ENCODE measurements at places on chromosomes 13 and 19.
A peak's percentile ranks its signal among the peaks of the same experiment; 100 is the strongest.

GRCh38 chr19:15702534-15702930 lies 25.3 kb upstream of the OR10H2 start:
- no peak for DNase-seq

DNA sequence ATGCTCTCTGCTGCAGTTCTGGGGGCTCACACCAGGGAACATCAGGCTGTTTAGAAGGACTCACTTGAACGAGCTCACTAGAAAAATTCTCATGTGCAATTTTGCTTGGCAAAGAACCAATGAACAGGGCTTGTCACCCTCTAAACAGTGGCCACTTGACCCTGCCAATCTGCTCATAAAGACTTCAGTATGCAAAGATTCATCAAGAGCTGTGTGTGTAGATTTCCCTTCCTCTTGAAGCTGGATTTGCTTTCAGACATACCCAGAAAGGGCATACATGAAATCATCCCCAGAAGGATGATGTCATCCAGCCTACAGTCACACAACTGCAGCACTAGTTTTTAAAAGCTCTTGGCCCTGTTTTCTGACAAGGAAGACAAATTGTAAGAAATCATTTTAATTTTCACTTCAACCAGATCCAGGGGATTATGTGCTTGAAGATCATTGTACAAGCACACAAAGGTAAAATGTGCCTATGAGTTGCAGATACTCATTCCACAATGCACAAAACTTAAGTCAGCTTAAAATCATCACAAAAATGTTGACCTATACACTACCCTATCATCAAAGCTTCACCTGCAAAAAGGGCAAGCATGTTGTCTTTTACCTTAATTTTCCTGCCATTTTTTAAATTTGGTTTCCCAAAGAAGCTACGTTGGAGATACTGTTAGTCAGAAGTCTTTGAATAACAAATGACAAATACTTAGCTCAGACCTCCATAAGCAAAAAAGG lies 5.2 kb upstream of the STK24 start:
- DNase-seq = no peak

DNA sequence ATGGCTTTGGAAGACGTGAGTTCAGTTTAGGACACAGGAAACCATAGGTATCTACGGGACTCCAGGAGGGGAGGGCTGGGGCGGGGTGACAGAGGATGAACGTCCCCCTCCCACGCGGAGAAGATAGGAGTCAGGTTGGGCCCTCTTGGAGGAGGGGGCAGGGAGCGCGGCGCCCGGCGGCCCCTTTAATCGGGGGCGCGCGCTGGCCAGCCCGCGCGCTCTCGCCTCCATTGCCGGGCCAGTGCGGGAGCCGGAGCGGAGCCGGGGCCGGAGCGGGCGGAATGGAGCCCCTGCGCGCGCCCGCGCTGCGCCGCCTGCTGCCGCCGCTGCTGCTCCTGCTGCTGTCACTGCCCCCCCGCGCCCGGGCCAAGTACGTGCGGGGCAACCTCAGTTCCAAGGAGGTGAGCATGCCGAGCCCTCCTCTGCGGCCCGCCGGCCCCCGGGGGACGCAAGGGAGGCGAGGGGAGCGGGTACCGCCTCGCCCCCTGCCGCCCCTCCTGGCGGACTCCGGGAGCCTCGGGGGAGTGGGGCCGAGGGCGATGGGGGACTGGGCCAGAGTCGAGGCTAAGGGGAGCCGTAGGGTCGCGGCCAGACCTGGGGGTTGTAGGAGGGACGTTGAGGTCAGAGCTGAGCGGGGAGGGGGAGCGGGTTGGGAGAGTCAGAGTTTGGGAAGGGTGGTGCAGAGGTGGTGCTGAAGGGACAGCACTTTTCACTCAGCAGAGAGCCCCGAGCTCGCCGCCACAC lies at the start of gene TMEM145:
TMEM145 (plus strand) TSS at position 214 of the 744 bp plus-strand sequence; CDS start at position 282, 68 bp downstream.
- DNase-seq = peak; percentile 13

- DNase-seq = peak; percentile 71
Measured at GRCh38 chr13:32314271-32315237, 609 bp downstream of the ZAR1L start.

GRCh38 chr19:35544110-35544802 lies 1.2 kb upstream of the TMEM147 start:
- no peak for DNase-seq

- no peak for DNase-seq
Measured at GRCh38 chr19:39145180-39145953, 19.8 kb downstream of the PAK4 start.

GRCh38 chr13:103100830-103101229 lies 34.6 kb upstream of the SLC10A2 start:
- no peak for DNase-seq

DNA sequence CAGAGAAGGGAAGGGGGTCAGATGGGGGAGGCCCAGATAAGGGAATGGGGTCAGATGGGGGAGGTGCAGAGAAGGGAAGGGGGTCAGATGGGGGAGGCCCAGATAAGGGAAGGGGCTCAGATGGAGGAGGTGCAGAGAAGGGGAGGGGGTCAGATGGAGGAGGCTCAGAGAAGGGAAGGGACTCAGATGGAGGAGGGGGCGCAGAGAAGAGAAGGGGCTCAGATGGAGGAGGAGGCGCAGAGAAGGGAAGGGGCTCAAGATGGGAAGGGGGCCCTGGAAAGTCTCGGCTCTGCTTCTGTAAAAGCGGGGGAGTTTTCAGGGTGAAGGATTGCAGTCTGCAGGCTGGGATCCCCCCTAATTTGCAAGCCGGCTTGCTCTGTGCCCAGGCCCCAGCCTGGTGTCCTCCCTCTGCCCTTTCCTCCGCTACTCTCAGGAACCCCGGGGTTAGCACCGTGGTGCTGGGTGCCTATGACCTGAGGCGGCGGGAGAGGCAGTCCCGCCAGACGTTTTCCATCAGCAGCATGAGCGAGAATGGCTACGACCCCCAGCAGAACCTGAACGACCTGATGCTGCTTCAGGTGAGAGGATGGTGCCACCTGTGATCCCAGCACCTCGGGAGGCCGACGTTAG lies 1.6 kb downstream of the AZU1 start:
- no peak for DNase-seq

- no peak for DNase-seq
Measured at GRCh38 chr13:67100730-67101129, 129.4 kb downstream of the PCDH9 start.

DNA sequence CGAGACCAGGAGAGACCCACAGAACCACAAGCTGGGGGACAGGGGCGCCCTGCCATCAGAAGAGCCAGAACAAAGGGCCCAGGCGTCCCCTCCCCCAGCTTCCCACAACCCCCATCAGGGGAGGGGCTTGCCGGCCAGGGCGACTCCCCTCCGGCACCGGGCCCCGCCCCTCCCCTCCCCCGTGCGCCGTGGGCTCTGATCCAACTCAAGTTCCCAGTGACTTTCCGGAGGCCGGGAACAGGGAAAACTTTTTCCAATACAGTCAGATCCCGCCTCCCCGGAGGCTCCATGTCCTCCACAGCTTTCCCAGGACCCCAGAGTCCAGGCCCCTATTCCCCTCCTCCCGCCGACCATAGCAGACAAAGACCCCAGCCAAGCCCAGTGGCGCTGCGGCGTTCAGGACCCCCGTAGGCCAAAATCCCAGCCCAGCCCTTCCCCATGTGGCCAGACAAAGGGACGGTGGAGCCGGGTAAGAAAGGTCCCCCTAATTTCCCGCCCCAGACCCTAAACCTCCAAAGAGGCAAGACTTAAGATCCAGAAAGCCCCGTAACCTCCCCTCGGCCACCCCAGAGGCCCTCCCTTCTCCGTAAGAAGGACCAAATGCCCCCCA lies 673 bp downstream of the TEAD2 start:
- no peak for DNase-seq

DNA sequence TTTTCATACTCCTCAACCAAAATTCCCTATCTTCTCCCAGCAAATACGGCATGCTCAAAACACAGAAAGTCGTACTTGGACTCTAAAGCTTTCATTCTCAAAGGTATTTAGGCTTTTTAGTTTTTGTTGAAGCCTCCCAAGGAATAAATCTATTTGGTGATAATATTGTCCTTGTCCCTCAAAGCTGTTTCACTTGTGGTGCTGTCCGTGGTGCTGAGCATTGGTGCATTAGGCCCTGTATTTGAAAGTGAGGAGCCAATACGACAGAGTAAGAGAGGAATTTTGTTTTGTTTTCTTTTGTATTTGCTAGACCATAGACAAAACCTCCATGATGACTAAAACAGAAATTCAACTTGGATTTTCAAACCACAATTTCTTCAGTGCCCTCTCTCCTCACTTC lies 3.2 kb upstream of the LGALS13 start:
- no peak for DNase-seq

DNA sequence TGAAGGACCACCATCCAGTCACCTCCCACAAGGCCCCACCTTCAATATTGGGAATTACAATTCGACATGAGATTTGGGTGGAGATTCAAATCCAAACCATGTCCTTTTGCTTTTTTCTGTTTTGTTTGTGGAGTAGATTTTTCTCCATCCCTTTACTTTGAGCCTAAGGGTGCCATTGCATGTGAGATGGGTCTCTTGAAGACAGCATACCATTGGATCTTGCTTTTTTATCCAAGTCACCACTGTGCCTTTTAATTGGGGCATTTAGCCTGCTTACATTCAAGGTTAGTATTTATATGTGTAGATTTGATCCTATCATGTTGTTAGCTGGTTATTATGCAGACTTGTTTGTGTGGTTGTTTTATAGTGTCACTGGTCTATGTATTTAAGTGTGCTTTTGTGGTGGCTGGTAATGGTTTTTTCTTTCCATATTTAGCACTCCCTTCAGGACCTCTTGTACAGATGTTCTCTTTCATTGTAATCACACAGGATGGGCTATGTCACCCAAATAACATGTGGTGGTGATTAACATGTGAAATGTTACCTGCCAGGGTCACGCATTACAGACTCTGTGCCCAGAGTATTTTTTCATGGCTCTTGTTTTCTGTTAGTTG lies 58.0 kb downstream of the ZNF823 start:
- DNase-seq = no peak

GRCh38 chr13:112996671-112997091 lies 27.7 kb downstream of the MCF2L start:
- no peak for DNase-seq

- DNase-seq = no peak
Measured at GRCh38 chr19:33780251-33780650, 16.4 kb upstream of the KCTD15 start.

GRCh38 chr19:41843371-41843770 lies 1.1 kb downstream of the LYPD4 start:
- DNase-seq = no peak

- no peak for DNase-seq
Measured at GRCh38 chr13:73677048-73677601, 457.1 kb downstream of the KLF12 start.

DNA sequence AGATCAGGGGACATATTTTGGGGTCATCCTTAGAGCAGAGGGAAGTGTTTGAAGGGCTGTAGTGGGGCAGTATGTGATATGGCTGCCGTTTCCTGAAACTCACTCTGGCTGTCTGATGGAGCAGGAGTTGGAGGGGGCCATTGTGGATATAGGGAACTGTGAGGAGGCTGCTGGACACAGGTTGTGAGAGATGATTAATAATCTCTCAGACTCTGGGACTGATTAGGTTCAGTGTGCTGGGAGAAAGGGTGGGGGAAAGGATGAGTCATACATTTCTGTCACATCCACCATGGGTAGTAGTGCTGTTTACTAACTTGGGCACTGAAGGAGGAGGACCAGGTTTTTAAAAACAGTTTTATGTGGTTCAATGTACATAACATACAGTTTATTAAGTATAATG lies 4.8 kb downstream of the B3GLCT start:
- no peak for DNase-seq

DNA sequence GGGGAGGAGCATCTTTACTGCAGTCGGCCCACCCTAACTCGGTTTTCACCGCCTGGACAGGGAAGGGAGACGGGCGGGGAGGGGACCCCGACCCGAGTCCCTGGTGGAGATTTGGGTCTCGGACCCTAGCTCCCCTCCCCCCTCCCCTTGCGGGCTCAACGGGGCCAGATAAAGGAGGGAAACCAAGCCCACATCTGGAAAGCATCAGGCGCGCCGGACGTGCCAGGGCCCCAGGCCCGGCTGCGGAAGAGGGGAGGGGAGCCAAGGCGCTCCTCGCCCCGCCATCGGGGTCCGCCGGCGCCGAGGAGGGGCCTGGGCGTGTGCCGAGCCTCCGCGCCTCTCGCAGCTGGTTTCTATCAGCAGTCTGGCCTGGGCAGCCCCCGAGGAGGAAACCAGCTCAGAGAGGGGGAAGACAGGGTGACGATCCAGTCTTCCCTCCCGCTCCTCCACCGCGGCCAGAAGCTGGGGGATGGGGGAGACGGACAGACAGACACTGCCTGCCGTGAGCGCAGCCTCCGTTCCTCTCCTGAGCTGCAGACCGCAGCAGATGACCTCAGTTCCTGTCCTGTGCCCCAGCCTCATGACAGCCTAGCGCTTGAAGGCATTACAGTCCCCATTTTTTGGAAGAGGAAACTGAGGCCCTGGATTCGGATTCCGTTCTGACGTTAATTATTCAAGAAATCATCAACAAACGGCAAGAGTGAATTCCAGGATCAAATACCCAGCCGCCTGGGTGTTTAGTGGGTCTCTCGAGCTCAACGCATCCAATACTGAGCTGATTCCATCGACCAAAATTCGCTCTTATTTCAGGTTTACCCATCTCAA lies 3.6 kb upstream of the GNG8 start:
- DNase-seq = no peak

DNA sequence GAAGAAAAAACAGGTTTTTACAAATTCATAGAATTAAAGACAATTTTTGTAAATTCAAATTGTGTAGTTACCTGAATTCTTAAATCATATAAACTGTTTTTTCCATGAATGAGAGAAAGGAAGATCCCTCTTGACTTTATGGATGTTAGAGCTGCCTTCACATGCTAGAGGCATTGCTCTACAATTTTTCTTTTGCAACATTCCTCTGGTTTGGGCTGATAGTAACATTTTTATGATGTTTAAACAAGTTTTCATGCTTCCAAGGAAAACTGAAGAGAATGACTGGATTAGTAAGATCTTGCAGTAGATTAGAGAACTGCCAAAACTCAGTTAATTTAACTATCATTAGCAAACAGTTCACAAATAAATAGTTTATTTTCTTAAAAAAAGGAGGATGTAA lies 250.6 kb downstream of the GPC6 start:
- no peak for DNase-seq

- DNase-seq = no peak
Measured at GRCh38 chr19:17576758-17577456, 21.5 kb downstream of the COLGALT1 start.

- DNase-seq = no peak
Measured at GRCh38 chr19:10760273-10760944, 42.5 kb downstream of the DNM2 start.

GRCh38 chr13:32031815-32032370 lies 319 bp downstream of the FRY start:
- DNase-seq = no peak

DNA sequence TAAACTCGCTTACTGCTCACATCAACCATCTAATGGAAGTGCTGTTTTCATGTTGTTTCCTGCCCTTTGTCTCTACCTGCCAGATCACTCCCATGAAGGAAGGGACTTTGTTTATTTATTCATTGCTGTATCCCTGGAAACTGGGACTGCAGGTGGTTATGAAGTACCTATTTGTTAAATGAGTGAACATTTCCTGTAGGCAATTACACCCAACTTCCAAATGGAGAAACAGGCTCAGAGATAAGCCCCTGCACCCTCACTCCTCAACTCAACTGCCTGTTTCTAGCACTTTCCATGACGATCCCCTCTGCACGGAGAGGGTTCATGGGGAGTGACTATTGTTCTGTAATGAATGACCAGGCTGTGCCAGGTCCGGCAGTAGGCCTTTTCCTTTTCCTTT lies 1.9 kb upstream of the SELENOW start:
- DNase-seq = no peak

Data from central memory CD4-positive, alpha-beta T cell (primary cell).